ENCODE measurements at places on chromosomes 1 and 21.

GRCh38 chr1:209583408-209583807 is at the start of gene CAMK1G:
TSS of gene CAMK1G (plus strand) at chr1:209583714. CDS start at chr1:209594984, 11,270 bp downstream.
- no peak for DNase-seq

DNA sequence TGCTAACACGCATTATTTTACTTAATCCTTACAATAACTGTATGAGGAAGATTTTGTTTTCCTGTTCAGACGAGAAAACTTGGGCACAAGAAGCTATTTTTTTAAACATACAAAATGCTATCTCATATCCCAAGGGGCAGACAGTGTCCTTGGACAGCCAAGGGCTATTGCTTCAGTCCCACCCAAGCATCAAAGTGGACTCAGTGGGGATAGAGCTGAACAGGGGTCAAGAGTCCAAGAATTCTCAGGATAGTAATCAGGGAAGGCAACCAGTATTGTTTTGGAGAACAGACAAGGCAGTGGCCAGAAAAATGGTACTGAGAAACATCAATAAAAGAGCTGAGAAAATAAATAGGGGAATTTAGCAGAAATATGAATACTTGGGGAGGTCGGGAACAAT is 465.7 kb downstream of the PLPP3 start:
- DNase-seq, result no peak

DNA sequence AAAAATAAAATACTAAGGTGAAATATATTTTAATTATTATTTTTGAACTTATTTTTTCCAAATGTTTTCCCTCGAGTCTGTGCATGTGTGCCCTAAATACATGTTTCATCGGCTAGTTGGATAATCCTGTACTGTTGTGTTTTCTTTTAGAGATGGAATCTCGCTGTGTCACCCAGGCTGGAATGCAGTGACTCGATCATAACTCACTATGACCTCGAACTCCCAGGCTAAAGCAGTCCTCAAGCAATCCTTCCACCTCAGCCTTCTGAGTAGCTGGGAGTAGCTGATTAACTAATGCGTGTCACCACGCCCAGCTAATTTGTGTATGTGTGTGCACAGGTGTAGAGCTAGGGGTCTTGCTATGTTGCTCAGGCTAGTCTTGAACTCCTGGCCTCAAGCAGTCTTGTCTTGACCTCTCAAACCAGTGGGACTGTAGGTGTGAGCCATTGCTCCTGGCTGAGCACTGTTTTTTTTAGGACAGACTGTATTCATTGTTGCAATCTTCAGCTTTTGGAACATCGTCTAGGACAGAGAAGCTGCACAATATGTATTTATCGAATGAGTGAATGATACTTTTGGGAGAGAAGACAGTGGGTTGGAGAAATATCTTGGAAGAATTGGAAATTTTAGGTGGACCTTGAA is 4.8 kb upstream of the TMCO1 start:
- DNase-seq, result no peak

DNA sequence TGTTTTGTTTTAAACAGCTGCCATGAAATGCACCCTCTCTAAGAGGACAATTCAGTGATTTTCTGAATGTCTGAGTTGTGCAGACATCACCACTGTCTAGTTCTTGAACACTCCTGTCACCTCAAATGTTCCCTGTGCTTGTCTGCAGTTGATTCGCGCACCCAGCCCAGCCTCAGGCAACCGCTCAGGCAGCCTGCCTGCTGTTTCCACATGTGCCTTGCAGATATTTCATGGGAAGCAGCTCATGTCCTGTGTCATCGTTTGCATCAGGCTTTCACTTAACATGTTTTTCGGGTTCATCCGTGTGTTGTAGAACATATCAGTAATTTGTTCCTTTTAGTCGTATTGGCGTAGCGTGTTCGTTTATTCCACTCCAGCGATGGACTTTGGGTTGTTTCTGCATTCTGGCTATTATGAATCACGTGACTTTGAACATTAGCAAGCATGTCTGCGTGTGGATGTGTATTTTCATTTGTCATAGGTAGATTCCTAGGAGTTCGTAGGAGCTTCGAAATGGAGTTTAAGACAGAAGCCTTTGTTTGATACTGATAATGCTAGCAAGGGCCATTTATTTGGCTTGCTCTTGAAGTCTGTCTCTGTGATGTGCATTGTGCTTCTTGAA is 12.1 kb downstream of the ADARB1 start:
- DNase-seq, result no peak

DNA sequence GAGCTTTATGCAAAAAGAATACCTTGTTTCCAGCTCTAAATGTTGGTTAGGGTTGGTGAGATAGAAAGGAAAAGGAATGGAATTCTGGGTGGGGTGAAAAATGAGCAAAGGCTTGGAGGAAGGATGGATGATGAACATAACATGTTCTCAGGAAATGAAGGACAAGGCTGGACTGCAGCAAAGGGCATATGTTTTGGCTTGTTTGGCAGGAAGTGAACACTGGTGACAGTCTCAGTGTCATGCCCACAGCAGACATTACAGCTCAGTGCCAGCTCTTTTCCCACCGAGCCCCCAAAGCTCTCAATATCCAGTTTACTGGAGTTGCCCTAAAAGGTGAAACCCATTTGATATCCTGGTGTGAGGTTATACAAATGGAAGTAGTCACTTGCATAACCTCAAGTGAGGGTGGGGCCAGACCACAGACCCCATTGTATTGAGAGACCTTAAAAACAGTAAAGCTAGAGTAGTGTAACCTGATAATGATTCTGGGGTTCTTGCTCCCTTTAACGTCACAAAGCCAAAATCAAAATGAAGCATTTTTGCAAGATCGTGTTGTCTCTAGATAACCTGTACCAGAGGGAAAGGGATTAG is 270.6 kb downstream of the NFIA start:
- no peak for DNase-seq

DNA sequence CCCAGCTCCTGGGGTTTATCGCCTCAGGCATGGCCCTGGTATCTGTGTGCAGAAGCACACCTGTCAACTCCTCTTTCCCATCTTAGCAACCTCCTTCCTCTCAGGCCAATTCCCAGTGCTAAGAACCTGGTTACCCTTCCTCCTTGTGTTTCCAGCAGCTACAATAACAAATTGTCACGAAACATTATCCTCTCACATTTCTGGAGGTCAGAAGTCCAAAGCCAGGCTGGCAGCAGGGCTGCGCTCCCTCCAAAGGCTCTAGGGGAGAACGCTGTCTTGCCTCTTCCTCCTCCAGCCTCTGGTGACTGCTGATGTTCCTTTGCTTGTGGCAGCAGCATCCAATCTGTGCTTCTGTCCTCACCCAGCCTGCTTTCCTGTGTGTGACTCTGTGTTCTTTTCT is 10.7 kb upstream of the MRPS14 start:
- no peak for DNase-seq

DNA sequence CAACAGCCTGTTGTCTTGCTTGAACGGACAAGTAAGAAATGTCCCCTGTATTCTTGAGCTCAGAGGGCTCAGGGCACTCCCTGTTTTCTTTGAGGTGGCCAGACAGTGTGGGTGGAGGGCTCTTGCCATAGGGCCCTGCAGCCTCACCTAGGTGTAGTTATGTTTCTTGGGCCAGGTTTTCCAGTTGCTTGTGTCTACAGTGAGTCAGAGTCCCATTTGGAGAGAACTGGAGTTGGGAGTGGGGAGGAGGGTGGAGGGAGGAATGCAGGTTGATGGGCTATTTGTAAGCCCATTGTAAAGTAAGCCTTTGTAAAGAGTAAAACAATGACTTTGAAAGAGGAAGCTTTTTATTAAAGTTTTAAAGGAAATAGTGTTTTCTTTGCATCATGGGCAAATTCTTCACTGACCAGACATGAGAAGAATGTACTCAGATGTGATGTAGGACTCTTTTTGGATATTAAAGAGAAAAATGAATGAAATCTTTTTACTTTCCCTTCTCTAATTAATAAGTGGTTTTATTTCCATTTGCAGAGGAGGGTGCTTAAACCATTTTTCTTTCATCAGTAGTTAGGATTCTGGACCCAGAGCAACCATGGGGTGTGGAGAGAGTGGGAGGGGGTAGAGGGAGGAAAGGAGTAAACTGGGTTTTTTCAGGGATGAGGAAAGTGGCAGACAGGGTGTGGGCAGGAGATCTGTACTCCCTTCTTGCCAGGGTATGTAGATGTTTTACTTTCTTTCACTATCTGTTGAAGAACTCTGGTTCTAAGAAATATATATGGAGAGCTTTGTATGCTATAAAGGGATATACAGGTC is 45.1 kb upstream of the MACF1 start:
- no peak for DNase-seq

Measured in stimulated activated CD8-positive, alpha-beta memory T cell treated with anti-CD3 and anti-CD28 coated beads, Interleukin-4, amount 100 ng/mL, for 24 hours (primary cell).